Activated T-helper 1 cell treated with Interleukin-2 at 50 U/mL for 16 hours (primary cell): ENCODE measurements at places on chromosomes 5 and 9.
A peak's percentile ranks its signal among the peaks of the same experiment; 100 is the strongest.

GRCh38 chr9:88198341-88198807, 60.1 kb upstream of the SPATA31C2 start:
- DNase-seq: no peak

- no peak for DNase-seq
Measured at GRCh38 chr5:136811086-136811485, 445.7 kb upstream of the TRPC7 start.

DNA sequence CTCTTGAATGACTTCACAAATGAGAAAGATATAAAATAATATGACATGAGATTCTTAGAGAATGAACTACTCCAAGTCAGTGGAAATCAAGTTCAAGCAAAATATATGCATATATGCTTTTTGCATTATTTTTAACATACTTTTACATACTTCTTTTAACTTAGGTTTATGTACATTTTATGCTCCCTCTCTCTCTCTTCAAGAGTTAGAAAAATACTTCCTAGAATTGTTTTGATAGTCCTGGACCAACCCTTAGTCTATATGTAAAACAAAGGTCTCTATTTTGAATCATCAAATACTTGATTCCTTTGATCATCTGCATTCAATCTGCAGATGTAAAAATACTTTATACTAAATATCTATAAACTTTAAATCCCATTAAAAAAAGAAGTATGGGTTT, 187.8 kb downstream of the DEPDC1B start:
- DNase-seq: no peak

GRCh38 chr9:35687306-35687705, 2.4 kb downstream of the TPM2 start:
- DNase-seq: no peak

GRCh38 chr9:85716031-85716877, 25.5 kb downstream of the AGTPBP1 start:
- DNase-seq: no peak

- DNase-seq: no peak
Measured at GRCh38 chr5:95390812-95391492, at the start of gene FAM81B. Gene FAM81B, plus strand, starts transcription at chr5:95391366. Its CDS starts 24 bp downstream, at chr5:95391390.

GRCh38 chr9:72935595-72935994, 17.3 kb downstream of the ALDH1A1 start:
- DNase-seq: no peak

GRCh38 chr5:33120671-33121070, 320.1 kb upstream of the TARS1 start:
- no peak for DNase-seq

DNA sequence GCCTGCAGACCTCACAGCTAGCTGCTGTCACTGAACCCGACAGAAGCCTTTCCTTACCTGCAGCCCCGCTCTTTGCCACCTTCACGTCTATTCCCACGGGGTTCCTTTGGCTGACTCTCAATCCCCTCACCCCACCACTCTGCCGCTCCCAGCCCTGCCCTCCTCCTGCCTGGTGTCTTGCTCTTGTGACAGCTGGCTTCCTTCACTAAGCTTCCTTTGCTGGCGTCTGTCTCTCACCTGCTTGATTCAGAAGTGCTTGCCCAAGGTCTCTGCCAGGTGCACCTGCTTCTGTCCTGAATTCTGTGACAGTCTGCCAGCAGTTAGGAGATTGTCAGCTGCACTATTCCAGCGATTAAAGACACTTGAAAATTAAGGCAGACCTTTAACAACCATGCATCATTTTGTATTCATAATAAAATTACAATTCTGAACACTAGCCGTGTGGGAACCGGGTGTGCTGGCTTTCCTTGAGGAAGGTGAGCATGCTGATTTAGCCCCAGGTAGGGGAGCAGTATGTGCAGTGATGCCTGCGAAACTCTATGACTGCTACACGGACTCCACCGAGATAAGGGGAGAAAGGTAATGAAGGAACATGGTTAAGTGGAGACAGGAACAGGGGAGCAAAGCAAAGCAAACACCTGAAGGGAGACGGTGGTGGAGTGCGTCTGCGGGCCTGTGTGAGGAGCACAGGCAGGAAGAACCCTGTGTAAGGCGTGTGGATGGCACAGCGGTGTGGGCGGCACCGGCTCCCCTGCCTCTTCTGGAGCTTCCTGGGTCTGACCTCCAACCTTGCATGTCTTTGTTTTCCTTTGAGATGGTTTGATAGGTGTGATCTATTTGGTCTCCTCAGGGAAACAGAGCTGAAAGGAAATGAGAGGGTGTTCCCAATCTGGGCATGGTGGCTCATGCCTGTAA, 80.1 kb upstream of the CACNA1B start:
- no peak for DNase-seq

DNA sequence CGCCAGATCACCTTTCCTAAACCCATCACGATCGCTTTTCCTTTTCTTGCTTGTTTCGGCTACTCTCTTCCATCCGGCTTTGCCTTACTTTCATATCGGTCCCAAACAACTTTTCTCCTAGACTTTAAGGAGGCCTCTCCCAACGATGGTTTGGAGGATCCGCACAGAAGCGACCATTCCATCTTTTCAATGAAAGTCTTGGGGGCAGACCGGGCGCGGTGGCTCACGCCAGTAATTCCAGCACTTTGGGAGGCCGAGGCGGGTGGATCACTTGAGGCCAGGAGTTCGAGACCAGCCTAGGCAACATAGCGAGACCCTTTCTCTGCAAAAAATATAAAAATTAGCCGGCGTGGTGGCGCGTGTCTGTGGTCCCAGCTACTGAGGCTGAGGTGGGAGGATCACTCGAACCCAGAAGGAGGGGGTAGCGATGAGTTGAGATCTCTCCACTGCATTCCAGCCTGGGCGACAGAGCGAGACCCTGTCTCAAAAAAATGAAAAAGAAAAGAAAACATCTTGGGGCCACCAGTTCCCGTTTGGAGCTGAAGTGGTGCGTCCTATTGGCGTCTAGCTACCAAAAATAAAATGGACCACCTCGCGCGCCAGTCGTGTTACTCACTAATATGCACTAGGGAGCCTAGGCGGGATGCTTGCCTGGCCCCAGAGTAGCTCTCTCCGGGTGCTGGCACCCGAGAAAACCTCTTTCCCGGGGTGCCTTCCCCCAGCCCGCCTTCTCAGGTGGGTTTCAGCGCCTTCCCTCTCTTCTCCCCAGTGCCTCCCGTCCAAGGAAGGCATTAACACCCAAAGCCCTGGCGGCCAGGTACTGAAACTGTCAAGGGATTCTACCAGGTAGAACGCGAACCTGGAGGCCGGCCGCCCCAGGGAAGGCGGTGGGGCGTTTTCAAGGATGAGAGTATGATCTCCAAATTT, 800 bp upstream of the AP3B1 start:
- DNase-seq: peak; percentile 28

DNA sequence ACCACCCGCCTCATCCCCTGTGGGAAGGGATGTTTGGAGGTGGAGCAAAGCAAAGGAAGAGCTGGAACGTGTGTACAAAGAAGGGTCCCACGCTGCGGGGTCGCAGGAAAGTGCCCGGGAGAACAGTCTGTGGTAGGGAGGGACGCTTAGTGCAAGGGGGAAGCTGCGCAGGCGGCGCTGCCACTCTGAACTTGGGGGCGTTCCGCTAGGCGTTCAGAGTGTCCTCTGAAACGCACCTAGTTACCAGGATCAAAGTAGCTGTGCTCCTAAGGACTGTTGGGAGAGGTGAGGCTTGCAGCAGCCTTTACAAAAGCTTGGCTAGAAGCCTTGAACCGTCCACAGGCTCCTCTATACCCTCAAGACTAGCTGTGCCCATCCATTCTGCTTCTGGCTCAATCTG, 29.3 kb upstream of the PDE8B start:
- no peak for DNase-seq

DNA sequence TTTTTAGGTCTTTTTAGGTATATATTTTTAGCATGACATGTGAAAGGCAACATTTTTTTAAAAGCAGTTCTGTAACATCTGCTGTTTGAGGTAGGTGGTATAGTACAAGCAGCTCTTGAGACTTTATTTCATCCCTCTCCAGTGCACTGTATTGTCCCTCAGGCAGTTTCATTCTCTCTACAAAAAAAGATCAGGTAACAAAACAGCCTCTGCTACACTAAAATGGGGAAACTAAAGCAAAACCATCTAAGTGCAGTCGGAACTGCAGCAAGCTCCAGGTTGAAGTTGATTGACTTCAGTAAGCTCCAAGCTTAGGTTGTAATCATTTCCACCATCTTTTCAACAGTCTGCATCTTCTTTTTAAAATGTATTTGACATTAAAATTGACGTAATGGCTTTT, 195.6 kb downstream of the DEPDC1B start:
- DNase-seq: no peak
